ENCODE measurements at places on chromosomes 5 and 9.

GRCh38 chr9:115385383-115386122, 267.6 kb upstream of the TNC start:
- no peak for DNase-seq

DNA sequence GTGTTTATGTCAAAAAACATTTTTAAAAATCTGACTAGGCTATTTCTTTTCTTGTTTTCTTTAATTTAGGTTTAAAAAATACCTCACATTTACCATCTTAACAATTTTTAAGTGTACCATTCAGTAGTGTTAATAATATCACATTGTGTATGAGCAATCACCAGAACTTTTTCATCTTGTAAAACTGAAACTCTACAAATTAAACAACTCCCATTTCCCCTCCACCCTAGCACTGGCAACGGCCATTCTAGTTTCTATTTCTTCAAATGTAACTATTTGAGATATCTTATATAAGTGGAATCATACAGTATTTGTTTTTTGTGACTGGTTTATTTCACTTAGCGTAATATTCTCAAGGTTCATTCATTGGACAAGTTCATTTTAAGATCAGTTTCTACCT, 27.7 kb downstream of the PLCXD3 start:
- DNase-seq, result no peak

GRCh38 chr5:165538065-165538464, 2032.6 kb downstream of the MAT2B start:
- DNase-seq, result no peak

GRCh38 chr9:110065532-110065931, 142.4 kb downstream of the C9orf152 start:
- DNase-seq, result no peak

- no peak for DNase-seq
Measured at GRCh38 chr9:18479405-18479804, 5.5 kb downstream of the ADAMTSL1 start.

- DNase-seq, result no peak
Measured at GRCh38 chr5:179509239-179509638, 41.1 kb upstream of the RUFY1 start.

DNA sequence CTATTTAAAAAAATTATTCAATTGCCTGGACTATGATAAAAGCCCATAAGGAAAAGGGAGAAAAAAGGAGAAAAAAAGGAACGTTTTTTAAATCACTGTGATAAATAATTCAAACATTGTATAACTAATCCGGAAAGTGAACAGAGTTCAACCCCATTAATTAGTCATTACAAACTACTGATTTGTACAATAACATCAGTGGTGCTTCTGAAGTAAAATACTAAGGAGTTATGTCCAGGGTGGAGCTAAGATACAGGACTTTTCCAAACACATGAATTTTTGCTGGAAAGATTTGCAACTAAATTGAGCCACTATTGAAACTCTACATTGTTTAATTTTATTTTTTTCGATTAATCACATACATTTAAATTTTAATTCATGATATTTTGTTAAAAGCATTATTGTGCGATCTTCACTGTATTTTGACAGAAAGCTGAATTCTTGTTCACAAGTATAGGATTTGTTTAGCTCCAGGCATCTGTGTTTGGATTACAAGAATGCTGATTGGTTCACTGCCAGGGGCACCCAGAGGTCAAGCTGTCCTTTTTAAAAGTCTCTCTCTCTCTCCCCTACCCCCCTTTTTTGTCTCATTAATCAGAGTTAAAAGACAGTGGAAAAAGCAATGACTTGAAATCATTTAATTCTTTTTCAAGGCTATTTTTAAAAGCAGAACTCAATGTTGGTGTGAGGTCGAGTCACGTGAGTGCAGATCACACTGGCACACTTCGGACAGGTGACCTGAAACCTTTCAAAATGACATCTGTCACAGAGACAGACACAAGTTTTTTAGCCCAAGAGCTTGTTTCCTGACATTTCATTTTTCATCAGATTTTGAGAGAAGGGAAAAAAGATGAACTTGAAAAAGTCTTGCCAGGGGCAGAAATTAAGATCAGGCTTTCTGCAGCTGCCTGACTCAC, 387.3 kb downstream of the NR2F1-AS1 start:
- DNase-seq, result no peak

DNA sequence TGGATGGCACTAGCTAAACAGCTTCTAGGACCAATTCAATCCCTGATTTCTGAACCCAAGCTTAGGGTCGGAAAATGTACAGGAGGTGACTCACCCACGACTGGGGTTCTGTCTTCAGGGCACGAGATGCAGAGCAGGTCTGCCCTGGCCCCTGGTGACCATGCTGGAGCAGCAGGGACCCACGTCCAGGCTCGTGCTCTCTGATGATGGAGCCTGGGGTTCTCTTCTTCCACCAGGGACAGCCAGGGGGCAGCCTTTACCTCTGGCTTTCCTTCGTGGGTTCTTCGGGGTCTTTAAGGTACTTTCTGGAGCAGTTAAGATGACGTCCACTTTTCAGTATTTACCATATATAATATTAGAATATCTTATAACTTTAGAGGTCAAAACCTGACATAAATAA, 2.1 kb downstream of the CFAP77 start:
- no peak for DNase-seq

- DNase-seq, result no peak
Measured at GRCh38 chr5:1885404-1885755, 2.7 kb upstream of the IRX4 start.

GRCh38 chr5:83513081-83513480, 41.5 kb downstream of the VCAN start:
- no peak for DNase-seq

GRCh38 chr5:94403483-94403882, 214.9 kb downstream of the KIAA0825 start:
- DNase-seq, result no peak

DNA sequence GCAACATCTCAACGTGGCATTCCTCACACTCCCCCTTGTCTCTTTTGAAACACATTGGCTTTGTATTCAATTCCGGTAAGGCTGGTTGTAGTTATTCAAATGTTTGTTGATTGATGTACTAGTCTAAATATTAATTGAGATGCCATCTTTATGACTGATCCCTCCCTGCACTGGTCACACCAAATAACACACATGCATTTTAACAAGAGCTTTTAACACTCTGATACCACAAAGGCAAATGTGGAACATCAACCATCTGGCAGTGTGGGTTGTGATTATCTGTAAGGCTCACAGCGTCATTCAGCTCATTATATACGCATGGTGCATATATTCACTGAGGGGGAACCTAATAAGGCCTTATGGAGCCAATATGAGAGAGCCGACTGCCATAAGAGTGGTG, 305.0 kb downstream of the TENT4A start:
- no peak for DNase-seq

GRCh38 chr9:36319806-36320205, 61.6 kb upstream of the GNE start:
- DNase-seq, result no peak

GRCh38 chr5:133304707-133305216, 252.9 kb downstream of the HSPA4 start:
- no peak for DNase-seq

DNA sequence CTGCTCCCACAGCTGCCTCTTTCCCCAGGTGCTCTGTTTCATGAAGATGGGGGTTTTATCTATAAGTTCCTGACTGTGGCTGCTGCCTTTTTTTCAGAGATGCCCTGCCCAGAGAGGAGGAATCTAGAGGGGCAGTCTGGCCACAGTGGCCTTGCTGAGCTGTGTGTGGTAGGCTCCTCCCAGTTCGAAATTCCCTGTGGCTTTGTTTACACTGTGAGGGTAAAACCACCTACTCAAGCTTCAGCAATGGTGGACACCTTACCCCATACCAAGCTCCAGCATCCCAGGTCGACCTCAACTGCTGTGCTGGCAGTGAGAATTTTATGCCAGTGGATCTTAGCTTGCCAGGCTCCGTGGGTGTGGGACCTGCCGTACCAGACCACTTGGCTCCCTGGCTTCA, 250.0 kb downstream of the FER start:
- DNase-seq, result no peak

DNA sequence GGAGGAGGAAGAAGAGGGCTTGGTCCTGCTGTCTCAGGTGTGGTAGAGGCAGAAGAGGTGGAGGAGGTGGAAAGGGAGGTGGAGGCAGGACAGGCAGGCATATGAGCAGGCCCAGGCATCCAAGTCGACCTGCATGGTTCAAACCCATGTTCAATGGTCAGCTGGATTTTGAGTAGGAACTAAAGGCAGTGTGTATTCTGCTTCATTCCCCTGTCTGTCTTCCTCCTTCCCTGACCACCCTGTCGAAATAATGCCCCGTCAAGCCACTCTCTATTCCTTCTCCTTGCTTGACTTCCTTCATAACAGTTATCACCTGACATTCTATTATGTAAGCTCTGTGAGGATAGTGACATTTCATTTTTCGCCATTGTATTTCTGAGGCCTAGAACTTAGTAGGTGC, 34.8 kb downstream of the ATP6V0E1 start:
- DNase-seq, result no peak

DNA sequence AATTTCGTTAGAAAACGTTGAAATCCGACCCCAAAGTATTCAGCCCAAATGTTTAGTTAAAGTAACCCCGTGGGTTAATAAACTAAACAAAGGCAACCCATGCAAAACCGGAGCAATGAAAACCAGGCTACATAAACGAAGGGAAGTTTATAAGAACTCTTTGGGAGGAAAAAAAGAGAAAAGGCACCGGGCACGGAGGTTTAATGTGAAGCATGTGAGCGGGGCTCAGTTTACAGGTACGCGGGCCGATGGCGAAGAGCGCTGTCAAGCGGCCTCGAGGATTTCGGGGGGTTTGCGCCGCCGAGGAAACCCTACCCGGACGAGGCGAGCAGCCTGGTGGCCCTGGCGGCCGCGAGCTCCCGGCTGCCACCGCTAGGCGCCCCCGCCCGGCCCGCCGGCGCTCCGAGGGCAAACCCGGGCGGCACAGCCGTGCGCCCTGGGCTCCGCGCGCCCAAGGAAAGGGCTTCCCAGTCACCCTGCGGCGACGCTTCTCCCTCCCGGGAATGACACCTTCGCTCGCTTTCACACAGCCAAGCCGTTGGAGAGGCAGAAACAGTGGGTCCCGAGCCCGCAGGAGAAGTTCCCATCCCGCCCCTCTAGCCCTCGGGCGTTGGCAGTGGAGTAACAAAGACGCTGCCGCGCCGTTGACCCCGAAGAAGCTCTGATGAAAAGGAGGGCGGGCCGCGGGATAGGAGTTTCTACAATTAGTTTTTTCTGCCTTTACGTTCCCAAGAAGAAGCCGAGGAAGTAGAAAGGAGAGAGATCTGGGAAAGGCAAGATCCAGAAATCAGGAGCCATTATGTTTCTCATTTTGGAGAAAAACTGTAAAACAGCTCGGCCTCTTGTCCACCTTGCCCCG, 126.0 kb downstream of the TMEM174 start:
- DNase-seq, result no peak

DNA sequence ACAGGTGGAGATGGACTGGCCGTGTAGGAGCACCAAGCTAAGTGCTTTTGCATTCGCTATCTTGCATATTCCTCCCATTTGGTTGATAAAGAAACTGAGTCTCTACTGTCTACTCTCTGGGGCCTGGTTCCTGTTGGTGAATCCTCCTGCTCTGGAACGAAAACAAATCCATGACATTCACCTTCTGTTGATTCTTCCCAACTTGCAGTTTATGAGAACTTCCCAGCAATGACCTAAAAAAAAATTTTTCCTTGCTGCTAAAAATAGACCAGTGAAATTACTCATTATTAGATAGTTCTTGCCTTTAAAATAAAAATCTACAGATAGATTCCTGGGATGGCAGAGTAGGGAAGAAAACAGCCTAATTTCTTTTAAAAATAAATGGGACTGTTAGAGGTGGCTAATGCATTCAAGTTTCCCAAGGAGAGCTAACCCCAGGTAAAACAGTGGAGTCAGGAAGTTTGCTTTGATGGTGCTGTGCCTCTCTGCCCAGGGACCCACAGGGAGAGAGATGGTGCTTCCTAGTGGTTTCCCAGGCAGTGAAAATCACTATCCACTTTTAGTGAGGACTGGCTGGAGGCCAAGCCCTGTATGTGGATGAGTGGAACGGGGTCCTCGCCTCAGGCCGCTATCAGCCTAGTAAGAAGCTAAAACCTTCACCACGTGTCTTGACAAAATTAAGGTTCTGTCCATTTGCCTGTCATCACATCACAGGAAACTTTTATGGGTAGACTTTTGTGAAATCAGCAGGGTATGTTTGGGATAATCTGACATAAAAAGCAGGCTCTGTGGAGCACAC, 68.4 kb upstream of the NR3C1 start:
- DNase-seq, result no peak

DNA sequence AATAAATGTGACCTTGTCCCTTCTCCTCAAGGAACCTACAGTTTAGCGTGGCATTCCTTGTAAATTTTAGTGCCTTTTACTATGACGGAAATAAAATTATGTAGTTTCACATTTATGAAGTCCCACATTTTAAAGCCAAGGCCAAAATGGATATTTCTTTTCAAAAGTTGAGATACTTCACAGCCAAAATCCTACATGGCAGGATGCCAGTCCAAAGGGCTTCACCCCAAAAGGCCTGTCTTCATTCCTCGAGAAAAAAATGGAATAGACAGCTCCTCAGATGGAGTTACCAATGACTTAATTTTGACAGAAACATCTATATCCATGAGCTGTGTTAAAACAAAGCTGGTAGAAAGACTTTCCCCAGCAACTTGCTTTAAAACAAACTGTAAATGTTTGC, 211.2 kb downstream of the GLIS3 start:
- no peak for DNase-seq

- no peak for DNase-seq
Measured at GRCh38 chr9:135552021-135552697, 6.2 kb downstream of the OBP2A start.

- DNase-seq, result no peak
Measured at GRCh38 chr9:114207034-114207810, 51.9 kb downstream of the COL27A1 start.

DNA sequence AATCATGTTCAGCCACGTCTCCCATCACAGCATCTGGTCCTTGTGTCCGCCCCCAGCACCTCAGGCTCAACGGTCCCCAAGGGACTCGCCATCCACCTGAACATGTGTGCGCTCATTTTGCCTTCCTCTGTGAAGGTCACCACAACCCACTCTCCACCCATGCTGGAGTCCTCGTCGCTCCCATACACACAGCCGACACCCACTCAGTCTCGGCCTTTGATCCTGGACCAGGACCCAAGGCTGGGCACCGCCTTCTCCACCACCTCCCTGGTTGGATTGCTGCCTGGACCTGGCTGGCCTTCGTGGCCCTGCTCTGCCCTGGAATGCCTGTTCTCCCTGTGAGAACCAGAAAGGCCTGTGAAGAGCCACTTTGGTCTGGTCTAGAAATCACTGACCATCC, 60.3 kb downstream of the UBE2QL1 start:
- no peak for DNase-seq

DNA sequence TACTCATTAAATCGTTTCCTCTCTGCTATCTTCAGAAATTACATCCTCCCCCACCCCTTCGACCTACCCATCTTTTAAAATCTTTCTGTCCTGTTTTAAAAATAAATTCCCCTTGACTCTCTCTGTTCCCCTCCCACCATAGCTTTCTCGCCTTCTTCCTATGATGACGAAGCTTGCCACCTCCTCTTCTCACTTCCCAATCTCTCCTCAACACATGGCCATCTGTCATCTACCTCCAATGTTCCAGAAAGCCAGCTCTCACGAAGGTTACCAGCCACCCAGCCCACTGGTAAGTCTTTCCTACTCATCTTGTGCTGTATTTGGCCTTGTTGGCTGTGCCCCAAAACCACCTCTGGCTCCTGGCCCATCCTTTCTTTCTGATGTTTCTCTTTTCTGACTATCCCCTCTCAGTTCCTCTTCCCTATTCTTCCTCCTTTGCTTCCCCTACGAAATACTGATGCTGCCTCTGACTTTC, 346.3 kb downstream of the ENC1 start:
- DNase-seq, result no peak

GRCh38 chr5:32274548-32275395, 38.0 kb downstream of the MTMR12 start:
- no peak for DNase-seq

Measured in stimulated activated naive CD4-positive, alpha-beta T cell treated with Interleukin-2 at 50 U/mL for 16 hours (primary cell).